ENCODE measurements at places on chromosomes 12 and 14.
A peak's percentile ranks its signal among the peaks of the same experiment; 100 is the strongest.

GRCh38 chr14:91283666-91284065, 39.2 kb upstream of the GPR68 start:
- DNase-seq, result no peak

DNA sequence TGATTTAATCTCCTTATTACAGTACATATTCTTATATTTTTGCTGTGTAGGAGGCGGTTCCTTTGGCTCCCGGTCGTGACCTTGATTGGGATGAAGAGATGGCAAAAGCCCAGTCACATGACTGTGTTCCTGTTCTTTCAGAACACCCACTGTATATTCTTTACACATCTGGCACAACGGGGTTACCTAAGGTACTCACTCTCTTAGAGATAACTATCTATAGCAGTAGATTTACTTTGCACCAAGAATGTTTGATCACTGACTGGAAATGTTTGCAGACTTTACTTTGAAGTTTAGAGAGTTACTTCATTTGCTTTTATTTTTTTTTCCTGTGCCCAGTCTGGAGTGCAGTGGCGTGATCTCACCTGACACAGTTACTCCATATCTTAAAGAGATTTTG, 65.2 kb downstream of the ACSS3 start:
- no peak for DNase-seq

DNA sequence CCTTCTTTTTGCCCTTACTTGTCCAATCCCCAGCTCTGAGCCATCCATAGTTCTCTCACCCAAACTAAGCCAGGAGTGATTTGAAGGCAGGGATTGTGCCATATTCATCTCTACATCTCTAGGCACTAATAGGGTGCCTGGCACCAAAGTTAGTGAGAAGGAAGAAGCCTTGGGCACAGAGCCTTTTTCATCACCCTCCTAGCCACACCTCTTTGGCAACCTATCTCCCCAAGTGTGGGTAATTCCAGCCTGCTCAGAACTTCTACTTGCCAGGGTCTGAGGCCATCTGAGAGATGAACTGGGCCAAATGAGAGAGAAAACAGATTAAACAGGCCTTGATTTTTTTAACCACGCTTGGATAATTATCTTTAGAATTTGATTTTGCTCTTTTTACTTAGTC, 61.3 kb downstream of the PHLDA1 start:
- no peak for DNase-seq

DNA sequence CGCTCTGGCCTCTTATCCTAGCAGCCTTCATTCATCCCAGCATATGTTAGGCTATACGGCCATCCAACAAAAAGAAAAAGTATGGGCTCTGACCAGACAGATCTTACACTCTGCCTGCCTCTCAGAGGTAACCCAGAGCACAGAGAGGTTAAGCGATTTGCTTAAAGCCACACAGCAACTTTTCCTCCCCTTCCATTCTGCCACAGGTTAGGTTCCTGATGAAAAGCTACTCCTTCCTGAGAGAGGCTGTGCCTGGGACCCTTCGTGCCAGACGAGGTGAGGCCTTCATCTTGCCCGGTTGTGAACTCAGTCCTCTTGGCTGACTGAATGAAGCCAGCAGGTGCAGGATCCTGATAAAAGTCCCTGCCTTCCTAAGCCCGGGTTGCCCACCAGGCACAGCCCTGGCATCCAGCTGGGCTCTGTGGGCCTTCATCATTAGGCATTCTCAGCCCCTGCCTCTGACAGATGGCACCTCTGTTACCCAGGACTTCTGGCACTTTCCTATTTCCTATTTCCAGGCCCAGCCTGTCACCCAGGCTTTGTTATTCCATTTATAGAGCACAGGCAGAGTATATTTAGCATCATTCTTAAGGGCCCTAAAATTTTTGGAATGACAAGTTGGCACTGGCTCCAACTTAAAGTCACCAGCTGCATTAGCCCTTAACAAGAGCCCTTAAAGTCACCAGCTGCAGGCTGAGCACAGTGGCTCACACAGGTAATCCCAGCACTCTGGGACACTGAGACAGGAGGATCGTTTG, 12.8 kb downstream of the SOAT2 start:
- no peak for DNase-seq

DNA sequence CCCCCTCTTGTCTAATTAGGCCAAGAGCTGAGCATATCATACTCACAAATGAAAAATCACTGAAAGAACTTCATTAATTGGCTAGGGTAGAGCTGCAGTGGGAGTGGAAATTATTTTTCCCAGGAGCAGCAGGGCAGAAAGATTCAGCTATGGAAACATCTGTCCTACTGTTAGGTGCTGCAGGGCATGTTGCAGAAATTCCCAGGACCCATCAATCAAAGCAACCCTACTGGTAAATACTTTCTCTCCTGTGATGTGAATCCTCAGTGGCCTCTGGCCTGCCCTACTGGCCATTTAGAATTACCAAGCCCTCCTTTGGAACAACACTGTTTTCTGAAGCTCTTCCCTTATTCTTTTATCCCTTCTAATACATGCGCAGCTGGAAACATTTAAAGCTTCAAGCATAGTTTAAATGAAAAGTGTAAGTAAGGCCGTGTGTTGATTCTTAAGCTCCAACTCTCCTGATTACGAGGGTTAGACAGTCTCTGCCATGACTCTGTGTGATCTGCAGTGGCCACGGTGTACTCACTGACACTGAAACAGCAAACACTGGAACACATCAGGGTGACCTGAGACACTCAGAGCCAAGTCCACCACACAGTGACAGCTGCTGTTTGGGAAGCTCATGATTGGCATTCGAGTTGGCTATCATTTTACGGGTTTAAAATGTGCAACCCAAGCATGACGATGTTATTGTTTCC, 62.6 kb upstream of the TMCC3 start:
- no peak for DNase-seq

DNA sequence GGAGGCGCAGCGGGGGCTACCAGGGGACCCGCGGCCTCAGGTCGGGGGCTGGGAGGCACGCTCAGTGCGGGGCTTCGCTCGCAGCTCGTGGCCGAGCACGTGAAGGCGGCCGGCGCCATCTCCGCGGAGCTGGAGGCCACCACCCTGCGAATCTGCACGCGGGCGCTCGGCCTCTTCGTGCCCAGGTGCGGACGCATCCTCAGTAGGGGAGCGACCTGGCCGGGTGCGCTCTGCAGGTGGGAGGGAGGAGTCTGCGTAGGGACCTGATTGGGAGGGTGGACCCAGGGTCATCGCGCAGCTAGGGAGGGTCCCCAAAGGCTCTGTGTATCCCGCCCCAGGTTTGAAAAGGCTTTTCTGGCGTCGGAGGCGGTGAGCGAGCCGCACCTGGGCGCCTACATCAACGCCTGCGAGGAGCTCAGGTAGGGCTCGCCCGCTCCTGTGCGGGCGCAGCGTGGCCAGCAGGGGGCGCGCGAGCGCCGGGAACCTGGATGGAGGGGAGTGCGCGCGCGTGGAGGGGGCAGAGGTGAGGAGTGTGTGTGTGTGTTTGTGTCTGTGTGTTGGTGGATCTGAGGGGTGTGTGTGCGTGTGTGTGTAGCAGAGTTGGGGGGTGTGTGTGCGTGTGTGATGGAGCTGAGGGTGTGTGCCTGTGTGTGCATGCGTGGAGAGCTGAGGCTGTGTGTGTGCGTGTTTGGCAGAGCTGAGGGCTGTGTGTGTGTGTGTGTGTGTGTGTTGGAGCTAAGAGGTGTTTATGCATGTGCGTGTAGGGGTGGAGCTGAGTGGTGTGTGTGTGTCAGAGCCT, 10.3 kb downstream of the EXOC3L4 start:
- no peak for DNase-seq

GRCh38 chr12:56252649-56253048, 5.5 kb downstream of the ANKRD52 start:
- no peak for DNase-seq

GRCh38 chr14:68880581-68881105, 87.8 kb upstream of the ZFP36L1 start:
- DNase-seq, result no peak

- DNase-seq, result no peak
Observed at GRCh38 chr12:5511644-5512600, 80.0 kb downstream of the NTF3 start.

DNA sequence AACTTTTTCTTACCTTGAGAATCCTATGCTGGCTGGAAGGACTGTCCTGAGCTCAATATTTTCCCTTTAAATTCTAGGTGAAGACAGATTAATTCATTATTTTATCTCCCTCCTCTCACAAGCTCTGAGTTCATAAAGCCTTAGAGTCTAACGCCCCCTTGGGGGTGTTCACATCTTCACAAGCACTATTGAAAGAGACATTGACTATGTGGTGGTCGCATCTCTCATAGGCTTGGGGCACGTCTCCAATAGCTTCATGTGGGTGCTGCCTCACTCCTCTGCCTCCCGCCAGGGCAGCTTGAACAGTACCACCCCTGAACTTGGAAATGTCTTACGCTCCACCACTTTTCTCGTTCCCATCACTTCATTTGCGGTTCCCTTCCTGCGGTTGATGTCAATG, 106.2 kb downstream of the UNC79 start:
- DNase-seq, result peak; percentile 28

DNA sequence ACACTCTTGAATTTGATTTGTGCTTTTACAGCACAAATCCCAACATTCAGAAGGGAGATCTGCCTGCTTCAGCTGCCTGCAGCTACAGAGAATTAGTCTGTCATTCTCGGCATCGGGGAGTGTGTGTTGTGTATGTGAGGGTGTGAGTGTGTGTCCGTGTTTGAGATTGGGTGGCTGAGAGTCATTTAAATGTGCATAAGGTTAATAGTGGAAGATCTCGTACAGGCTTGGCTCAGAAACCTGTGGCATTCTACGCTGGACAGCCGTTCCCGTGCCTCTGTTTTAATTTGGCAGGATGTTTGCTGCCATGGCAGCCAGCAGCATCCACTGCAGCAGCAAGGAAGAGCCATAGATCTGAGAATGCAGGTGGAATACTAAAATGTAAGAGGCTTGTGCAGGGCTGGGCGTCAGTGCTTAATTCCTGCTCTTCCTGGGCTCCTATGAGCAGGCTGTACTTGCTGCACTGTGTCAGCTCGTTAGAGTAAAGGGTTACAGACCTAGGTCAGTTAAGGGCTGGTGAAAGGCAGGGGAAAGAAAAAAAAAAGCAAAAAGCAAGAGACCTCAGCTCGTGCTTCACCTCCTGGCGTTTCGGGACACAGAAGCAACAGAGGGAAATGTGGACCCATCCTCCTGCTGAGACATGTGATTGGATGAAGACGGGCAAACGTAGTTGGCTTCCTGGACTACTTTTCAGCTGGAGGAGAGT, 205.4 kb downstream of the NAV3 start:
- DNase-seq, result peak; percentile 31

DNA sequence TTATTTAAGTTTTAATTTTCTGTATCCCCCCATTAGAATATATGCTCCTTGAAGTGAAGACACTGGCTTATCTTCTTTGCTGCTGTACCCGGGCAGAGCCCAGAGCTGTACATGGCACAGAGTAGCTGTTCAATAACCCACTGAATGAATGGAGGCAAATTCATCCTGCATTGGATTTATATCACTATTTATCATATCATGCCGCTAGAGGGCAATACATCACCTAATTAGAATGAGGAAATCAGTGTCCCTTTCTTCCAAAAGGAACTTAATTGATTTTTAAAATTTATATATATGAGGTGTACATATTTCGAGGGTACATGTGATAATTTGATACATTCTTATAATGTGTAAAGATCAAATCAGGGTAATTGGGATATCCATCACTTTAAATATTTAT, 89.2 kb upstream of the TMEM260 start:
- DNase-seq, result peak; percentile 7

DNA sequence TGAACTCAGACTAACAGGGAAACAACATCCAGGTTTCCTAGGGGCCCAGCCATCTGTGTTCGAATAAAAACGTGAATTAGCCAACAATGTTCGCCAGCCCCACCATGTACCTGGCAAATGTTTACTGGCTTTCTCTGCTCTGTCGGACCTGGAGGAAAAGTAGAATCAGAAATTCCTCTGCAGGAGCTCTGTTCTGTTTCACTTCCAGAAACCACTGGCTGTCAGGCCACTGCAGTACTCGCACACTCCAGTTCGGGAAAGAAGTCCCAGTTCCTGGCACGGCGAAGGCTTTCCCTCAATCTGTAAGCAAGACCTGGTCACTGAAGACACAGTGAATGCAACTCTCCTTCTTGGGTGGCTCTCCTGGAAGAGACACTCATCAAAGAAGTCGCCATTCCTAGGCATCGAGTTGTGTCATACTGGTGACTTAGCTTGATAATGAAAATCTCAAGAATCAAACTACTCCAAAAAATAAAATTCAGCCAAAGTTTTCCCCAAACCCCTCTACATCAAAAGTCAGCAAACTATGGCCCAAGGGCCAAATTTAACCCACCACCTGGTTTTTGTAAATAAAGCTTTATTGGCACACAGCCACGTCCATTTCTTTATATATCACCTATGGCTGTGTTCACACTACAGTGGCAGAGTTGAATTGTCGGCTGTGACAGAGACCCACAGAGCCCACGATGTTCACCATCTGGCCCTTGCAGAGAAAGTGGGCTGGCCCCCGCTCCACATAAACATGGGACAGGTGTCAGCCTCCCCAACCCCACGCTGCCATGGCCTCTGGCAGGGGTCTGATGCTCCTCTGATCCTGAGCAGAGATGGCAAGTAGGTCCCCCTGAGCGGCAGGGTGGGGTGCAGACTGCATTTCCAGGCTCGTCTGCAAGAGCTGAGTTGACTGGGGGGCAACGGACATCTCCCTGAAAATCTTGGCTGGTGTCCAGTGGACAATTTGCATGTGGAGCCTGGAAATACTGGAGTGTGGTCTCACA, 189.2 kb upstream of the DIO3 start:
- no peak for DNase-seq

GRCh38 chr12:26630546-26631027, 202.4 kb downstream of the ITPR2 start:
- peak; percentile 64 for DNase-seq

DNA sequence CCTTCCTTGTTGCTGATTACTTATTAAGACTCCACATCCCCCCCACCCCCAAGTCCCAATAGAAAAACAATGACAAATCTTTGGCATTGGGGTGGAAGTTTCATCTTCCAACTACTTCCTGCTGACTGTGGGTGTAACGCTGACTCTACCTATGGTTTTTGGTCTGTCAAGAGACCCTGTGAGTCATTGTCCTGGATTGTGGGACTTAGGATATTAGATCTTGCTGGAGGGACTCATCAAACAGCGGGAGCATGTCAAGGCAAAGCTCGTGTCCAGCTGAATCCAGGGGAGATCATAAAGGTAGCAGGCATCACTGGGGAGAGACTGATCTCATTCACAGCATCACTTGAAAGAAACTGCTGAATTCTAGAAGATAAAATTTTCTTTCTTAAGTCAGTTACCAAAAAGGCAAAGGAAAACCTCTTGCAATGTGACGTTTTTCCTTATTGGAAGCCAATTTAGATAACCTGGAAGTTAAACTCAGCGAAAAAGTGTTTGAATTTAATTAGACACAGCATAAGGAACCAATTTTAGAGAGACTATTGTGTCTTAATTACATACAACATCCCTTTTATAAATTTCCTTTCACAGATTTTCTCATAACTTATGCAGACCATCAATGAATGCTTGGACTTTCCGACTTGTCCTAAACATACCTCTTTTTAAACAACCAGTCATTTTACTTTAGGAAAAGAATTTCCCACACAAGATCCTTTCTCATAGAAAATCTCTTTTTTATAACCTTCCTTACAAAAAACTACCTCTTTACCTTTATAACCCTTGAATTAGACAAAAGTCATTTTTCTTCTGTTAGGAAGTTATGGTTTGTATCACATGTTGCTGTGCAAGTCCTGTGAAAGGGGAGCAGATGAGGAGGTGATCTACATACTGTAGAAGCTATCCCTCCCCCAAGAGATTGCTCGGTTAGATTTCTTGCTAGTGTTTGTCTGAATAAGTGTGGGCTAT, 94.6 kb upstream of the SCAF11 start:
- no peak for DNase-seq

Data from globus pallidus (tissue), 1 donor.